Suprapubic skin (tissue), 4 donors: ENCODE measurements at places on chromosomes 16 and 17. TPM values are rescaled to one million over a fixed set of nuclear protein-coding genes. Genes with fewer than 3 reads are reported as not detected.

DNA sequence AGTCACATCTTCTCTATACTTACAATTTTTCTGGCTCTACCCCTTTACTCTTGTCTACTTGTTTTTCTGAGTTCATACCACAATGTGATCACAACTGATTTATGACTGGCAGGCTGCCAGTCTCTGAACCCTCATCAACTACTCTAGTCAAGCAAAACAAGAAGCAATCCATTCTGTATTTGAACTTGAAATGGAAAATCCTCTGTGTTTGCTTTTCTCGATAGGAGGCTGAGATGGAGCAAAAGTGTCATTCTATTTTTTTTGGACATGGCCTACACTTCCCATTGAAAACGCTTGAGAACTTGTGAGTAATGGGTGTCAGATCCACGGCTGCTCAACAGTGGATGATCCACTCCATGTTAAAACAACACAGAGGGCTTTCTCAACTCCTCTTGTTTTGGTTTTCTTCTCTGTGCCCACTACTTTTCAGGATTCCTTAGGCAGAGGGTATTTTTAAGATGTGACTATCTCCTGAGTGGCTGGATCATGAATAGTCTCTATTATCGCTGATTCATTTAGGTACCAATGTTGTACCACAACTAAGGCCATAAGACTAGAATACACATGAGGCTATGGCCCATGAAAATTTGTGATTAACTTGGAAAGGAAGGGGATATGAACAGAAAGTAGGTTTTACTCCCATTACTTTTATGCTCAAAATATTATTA is 11.7 kb downstream of the TMEM100 start:
- H3K27me3 ChIP-seq: no peaks in the 10 kb centered on the region
- H3K27ac ChIP-seq: no peak overlapping the region
- H3K4me1 ChIP-seq: peaks cover 12% of the 10 kb centered on the region
- H3K4me3 ChIP-seq: no peak overlapping the region
- DNase-seq: no peak

DNA sequence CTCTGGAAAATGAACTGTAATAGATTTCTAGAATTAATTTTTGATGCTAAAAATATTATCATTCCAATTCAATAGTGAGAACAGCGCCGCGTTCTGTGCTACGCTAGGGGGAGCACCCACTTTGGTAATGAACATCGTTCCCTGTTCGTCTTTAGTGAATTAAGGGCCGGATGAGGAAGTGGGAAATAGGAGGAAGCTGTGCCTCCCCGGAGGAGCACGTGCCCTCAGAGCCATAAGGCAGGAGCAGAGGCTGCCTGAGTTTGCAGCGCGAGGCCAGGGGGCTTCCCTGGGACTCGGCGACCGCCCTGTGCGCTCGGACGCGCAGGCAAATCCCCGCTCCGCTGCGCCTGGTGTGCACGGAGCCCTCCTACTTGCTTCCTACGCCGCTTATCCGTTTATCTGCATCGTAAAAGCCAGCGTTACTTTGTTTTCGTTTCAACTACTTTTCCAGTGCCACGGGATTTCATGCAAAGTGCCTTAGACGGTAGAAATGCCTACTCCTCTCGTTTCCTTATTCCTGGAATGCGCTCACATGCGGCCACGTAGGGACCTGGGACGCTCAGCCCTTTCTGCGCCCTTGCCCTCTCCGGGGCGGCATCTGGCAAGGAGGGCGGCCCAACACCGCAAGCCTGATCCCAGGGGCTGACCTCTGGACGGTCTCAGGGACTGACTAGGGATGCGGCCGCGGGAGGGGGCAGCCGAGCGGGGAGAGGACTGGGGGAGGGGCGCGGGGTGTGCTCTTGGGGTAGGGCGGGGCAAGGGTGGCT is 76.4 kb downstream of the KCNJ12 start:
- H3K4me3 ChIP-seq: peak overlapping the region; percentile 36
- H3K27ac ChIP-seq: peak overlapping the region; percentile 6
- H3K27me3 ChIP-seq: no peaks in the 10 kb centered on the region
- no peak for DNase-seq

DNA sequence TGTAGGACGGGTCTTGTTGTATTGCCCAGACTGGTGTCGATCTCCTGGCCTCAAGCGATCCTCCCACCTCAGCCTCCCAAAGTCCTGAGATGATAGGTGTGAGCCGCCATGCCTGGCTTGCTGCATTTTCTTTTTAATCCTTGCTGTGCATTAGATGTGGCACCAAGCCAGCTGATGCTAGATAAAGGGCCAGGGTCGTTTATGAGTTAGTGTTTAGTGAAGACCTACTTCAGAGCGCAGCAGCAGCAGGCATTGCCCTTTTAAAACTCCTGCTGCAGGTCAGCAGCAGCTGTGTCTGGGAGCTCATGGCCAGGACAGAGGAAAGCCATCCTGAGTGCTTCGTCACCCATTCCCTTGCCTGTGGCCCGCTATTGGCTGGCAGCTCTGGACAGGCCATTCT is 237.3 kb downstream of the CCDC182 start:
- H3K27me3 ChIP-seq: no peaks in the 10 kb centered on the region
- H3K4me3 ChIP-seq: no peak overlapping the region
- H3K4me1 ChIP-seq: peaks cover 11% of the 10 kb centered on the region
- no peak for DNase-seq

DNA sequence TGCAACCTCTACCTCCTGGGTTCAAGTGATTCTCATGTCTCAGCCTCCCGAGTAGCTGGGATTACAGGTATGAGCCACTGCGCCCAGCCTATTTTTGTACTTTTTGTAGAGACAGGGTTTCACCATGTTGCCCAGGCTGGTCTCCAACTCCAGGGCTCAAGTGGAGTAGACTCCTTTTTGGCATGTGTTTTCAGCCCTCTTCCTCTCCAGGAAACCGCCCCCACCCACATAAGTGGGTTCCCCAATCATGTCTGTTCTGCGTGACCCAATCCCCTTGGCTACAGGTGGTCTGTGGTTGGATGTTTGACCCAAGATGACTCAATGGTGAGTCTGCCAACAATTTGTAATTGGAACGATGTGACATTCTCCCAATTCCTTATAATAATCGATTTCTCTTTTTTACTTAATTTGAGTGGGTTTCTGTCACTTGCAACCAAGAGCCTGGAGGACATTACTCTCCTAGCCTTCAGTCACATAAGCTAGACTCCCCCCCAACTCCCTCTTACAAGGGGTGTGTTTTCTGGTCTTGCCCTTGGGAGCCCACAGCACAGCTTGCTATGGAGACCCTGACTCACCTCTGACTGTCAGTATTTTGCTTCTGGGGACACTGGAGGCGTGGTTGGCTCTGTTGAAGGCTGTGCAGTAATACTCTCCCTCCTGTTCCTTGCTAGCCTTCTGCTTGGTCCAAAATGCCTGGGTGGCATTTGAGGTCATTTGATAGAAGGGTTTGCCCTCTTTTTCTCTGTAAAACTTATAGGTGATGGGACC is 34.9 kb downstream of the PECAM1 start:
- no peak overlapping the region for H3K4me3 ChIP-seq
- no peaks in the 10 kb centered on the region for H3K27me3 ChIP-seq
- peaks cover 12% of the 10 kb centered on the region for H3K4me1 ChIP-seq
- H3K27ac ChIP-seq: no peak overlapping the region
- no peak for DNase-seq
- H3K36me3 ChIP-seq: peaks cover 3% of the 10 kb centered on the region

DNA sequence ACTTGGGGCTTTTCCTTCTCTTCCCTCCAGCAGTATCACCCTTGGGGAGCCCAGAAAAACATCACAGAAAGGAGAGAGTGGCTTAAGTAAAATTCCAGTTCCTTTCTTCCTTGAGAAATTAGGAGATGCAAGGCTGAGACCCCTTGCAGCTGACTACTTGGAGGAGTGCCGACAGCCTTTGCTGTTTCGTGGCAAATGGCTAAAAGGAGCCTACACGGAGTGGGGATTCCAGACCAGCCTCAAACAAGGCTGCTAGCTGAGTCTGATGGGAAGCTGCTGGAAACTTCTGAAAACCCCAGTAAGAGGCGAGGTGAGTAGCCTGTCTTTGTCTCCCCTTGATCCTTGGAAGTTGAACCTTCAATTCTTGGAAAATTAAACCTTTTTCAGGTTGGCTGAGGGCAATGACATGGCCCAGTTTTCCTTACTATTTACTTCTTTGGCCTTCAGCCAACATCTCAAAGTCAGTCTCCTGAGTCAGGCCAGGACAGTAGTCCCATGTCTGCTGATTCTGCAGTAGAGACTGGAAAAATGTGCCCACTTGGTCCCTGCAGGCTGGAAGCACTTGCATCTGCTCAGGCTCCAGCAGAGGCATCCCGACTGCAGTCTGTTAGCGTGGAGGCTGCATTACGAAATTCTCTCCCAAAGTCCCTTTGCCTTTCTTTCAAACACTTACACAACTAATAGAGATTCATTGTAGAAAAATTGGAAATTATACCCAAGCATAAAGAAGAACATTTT is 23.4 kb downstream of the SMIM36 start:
- no peak overlapping the region for H3K27ac ChIP-seq
- no peak overlapping the region for H3K4me3 ChIP-seq
- no peaks in the 10 kb centered on the region for H3K36me3 ChIP-seq
- H3K27me3 ChIP-seq: no peaks in the 10 kb centered on the region
- H3K4me1 ChIP-seq: no peaks in the 10 kb centered on the region

- H3K4me3 ChIP-seq: no peak overlapping the region
- H3K27ac ChIP-seq: no peak overlapping the region
- no peaks in the 10 kb centered on the region for H3K27me3 ChIP-seq
- no peaks in the 10 kb centered on the region for H3K36me3 ChIP-seq
- no peaks in the 10 kb centered on the region for H3K4me1 ChIP-seq
Observed at GRCh38 chr17:58741121-58741625, 14.5 kb upstream of the PPM1E start.

- no peaks in the 10 kb centered on the region for H3K27me3 ChIP-seq
- H3K36me3 ChIP-seq: no peaks in the 10 kb centered on the region
- no peak overlapping the region for H3K4me3 ChIP-seq
- no peaks in the 10 kb centered on the region for H3K4me1 ChIP-seq
- DNase-seq: no peak
- H3K27ac ChIP-seq: no peak overlapping the region
Observed at GRCh38 chr17:14352136-14352535, 51.3 kb downstream of the HS3ST3B1 start.

- no peaks in the 10 kb centered on the region for H3K36me3 ChIP-seq
- DNase-seq: no peak
- H3K27me3 ChIP-seq: no peaks in the 10 kb centered on the region
- no peak overlapping the region for H3K4me3 ChIP-seq
- no peak overlapping the region for H3K27ac ChIP-seq
- peaks cover 28% of the 10 kb centered on the region for H3K4me1 ChIP-seq
Observed at GRCh38 chr16:85291302-85292148, 179.3 kb upstream of the CIBAR2 start.

RAB37 gene
- not detected for total RNA-seq

DNA sequence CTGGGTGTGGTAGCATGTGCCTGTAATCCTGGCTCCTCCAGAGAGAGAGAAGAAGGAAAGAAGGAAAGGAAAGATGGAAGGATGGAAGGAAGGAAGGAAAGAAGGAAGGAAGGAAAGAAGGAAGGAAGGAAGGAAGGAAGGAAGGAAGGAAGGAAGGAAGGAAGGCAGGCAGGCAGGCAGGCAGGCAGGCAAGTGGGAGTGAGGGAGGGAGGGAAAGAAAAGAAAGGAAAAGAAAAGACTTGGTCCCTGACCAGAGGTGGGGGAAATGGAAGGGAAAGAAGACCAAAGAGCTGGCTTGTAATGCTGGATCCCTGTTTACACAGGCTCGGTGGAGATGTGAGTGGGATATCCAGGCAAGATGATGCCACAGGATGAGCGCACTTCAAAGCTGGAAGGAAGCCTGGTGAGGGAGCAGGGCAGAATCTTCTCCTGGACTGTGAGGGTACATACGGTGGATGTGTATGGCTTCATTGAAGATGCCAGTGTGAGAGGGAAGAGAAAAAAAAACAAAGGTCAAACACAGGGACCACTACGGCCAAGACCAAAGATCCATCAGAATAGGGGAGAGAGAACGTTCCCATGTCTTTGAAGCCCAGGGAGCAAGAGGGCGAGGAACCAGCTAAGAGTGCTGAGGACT is 2.1 kb downstream of the CES1 start:
- DNase-seq: no peak
- no peaks in the 10 kb centered on the region for H3K27me3 ChIP-seq
- peaks cover 10% of the 10 kb centered on the region for H3K4me1 ChIP-seq

HOXB13 gene
- total RNA-seq: not detected

- DNase-seq: no peak
- H3K4me3 ChIP-seq: no peak overlapping the region
- peaks cover 83% of the 10 kb centered on the region for H3K4me1 ChIP-seq
- H3K27ac ChIP-seq: peak overlapping the region; percentile 43
- H3K27me3 ChIP-seq: no peaks in the 10 kb centered on the region
Observed at GRCh38 chr16:8958344-8959167, 5.2 kb downstream of the USP7 start.

- no peaks in the 10 kb centered on the region for H3K4me1 ChIP-seq
- H3K4me3 ChIP-seq: no peak overlapping the region
- H3K27me3 ChIP-seq: no peaks in the 10 kb centered on the region
- no peak for DNase-seq
- H3K27ac ChIP-seq: no peak overlapping the region
Observed at GRCh38 chr16:57830890-57831484, 28.7 kb upstream of the KIFC3 start.

NHLRC4 gene
- total RNA-seq: 0.32 TPM

DNA sequence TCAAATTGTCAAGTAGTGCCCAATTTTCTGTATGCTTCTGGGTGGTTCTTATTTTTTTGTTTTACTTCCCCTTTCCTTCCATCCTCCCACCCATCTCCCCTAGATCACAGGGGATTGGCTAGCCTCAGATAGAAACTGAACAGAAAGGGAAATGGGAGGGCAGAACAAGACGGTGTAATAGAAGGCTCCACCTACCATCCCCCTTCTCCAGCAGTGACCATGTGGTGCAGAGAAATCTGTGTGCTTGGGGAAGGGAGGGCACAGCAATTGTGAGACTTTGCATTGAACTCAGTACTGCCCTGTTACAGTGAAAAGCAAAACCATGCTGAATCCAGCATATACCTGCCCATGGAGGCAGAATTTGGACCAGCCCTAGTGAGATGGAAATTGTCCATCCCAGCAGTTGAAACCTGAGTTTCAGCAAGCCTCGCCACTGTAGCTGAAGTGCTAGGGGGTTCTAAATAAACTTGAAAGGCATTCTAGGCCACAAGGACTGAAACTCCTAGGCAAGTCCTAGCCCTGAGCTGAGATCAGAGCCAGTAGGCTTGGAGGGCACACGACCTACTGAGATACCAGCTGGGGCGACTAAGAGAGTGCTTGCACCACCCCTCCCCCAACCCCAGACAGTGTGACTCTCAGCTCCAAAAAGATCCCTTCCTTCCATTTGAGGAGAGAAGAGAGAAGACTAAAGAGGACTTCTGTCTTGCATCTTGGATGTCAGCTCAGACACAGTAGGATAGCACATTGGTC is 5.2 kb downstream of the SLFN11 start:
- H3K4me1 ChIP-seq: peaks cover 20% of the 10 kb centered on the region
- H3K4me3 ChIP-seq: no peak overlapping the region
- no peak overlapping the region for H3K27ac ChIP-seq
- H3K36me3 ChIP-seq: no peaks in the 10 kb centered on the region
- peaks cover 25% of the 10 kb centered on the region for H3K27me3 ChIP-seq

- H3K36me3 ChIP-seq: peaks cover 23% of the 10 kb centered on the region
- no peak overlapping the region for H3K27ac ChIP-seq
- no peaks in the 10 kb centered on the region for H3K27me3 ChIP-seq
- H3K4me3 ChIP-seq: peak overlapping the region; percentile 78
- peaks cover 43% of the 10 kb centered on the region for H3K4me1 ChIP-seq
Observed at GRCh38 chr17:63697341-63698286, 2.3 kb downstream of the LIMD2 start.

LITAFD gene
- not detected for total RNA-seq

FNDC8 gene
- total RNA-seq: not detected

KLHL10 gene
- not detected for total RNA-seq
